Cortex of kidney (tissue), 1 donor: ENCODE measurements at places on chromosomes 3 and 15.

GRCh38 chr3:38738630-38739395 is 77.2 kb downstream of the SCN10A start:
- no peak for DNase-seq

- no peak for DNase-seq
Measured at GRCh38 chr3:15157441-15157840, 48.6 kb upstream of the CAPN7 start.

DNA sequence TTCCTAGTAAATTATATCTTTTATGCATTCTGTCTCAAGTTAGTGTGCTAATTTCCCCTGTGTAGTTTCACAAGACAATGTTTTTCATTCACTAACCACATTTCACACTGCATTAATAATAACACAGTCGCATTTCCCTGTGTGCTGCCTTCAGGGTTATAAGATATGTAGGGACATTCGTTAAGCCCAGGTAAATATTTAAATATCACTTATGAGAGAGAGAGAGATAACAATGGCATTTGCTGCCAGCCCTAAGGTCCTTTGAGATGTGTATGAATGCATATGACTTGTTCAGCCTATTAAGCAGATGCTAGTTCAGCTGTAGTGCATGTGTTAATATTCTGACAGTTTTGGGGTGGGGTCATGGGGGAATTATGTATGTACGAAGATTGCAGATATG is 876.7 kb downstream of the NAALADL2 start:
- DNase-seq, result no peak

DNA sequence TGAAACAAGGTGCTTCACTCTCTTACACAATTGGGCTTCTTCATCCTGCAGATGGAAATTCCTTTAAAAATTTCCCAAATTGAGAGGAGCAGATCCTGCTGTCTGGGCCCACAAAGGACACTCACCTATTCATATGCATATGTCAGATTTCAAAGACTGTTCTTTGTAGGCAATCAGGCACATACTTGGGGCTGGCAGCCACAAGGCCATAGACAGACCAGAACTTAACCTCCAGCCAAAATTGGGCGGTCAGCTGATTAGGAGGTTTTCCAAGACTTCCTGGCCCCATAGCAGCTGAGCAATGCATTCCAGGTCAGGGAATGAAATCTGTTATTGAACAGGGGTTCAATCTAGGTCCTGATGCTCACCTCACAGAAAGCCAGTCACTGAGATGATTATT is 15.0 kb upstream of the HPS3 start:
- DNase-seq, result no peak

GRCh38 chr3:45011756-45012508 is 14.2 kb upstream of the CLEC3B start:
- no peak for DNase-seq
